Stimulated activated CD8-positive, alpha-beta memory T cell treated with anti-CD3 and anti-CD28 coated beads, Interleukin-15, amount 100 ng/mL, for 48 hours (primary cell): ENCODE measurements at places on chromosomes 3 and 15.

- no peak for DNase-seq
Measured at GRCh38 chr3:85780806-85781205, 822.0 kb downstream of the CADM2 start.

DNA sequence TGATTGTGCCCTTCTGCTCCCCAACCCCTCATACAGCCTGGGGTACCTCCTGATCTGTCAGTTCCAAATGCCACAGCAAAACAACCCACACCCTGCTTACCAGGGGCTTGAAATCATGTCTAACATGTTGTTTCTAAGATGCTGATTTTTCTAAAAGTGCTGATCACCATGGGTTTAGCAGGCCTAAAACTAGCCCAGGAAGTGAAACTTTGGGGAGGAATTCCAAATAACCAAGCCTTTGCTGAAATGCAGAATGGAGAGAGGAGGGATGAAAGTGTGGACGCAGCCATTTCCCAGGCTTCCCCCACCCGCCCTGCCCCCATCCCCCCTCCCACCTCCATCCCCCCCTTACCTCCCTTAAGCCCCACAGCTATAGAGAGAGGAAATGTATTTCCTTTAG is 2.0 kb upstream of the HRH1 start:
- DNase-seq = no peak

DNA sequence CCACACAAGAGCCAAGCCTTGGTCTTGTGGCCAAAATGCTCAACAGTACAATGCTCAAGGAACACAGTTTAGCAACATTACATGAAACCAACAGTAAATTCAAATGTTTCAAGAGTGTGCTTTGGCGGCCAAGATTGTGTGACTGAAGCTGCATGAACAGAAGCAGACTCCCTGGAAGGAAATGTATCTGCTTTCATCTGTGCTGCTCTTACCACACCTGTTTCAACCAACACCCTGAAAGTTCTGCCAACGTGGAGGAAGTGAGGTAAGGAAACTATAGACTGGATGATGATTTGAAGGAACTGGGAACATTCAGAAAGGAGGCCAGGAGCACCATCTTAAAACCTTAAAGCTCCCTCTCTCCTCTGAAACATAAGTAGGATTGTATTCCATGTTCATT is 55.7 kb downstream of the MB21D2 start:
- no peak for DNase-seq

DNA sequence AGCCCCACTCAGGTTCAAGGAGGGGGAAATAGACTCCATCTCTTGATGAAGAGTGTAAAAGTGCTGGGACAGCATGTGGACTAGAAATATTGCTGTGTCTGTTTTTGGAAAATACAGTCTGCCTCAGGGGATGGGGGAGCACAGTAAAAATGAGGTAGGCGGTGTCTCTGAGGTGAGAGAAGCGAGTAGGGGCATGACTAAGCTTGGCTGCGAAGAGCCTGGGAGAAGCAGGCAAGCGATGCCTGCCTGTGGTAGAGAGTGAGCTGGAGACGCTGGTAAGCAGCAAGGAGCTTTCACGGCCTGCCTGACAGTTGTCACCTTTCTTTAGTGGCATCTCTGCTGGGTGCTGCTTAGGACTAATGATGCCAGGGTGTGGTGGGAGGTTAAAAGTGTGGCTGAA is 49.0 kb upstream of the DCLK3 start:
- no peak for DNase-seq

GRCh38 chr3:69306239-69307185 is 79.4 kb downstream of the FRMD4B start:
- DNase-seq = peak; percentile 43

GRCh38 chr3:100682854-100683760 is 26.2 kb upstream of the TFG start:
- no peak for DNase-seq

- no peak for DNase-seq
Measured at GRCh38 chr15:99413955-99414754, 151.6 kb upstream of the MEF2A start.

DNA sequence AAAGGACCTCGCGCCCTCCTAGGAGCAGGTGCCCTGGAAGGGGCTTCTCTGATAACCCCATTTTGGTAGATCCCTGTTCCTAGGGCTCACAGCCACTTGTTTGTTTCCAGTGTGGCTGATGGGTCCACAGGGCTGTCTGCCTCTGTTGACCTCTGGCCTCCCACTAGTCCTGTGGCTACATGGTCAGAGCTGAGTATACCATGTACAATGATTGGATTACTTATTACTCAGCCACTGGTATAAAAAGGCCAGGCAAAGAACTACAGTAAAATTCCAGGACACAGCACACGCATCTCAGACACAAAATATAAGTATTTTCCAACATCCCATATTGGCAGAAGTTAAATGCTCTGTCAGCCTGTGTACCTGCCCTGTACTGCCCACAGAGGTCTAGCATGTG is 277.3 kb downstream of the GABRG3 start:
- no peak for DNase-seq

GRCh38 chr15:48101376-48101961 is 19.3 kb upstream of the SLC24A5 start:
- no peak for DNase-seq

DNA sequence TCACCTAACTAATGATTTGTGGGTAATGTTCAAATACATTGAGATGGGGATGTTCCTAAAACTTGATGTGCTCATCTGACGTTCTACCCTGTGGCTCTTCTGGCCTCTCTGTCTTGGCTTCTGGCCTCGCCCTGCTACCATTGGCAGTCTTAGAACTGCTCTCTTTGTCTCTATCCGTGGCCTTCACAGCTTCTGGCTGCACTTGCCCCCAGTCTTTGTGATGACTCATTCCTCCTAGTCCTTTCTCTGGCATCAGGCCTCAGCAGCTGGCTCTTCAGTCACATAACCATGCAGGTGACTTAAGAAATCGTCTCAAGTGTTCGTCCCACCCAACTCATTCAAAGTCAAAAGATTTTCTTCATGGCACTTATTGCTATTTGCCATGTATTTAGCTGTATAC is 188.1 kb downstream of the BBX start:
- no peak for DNase-seq

DNA sequence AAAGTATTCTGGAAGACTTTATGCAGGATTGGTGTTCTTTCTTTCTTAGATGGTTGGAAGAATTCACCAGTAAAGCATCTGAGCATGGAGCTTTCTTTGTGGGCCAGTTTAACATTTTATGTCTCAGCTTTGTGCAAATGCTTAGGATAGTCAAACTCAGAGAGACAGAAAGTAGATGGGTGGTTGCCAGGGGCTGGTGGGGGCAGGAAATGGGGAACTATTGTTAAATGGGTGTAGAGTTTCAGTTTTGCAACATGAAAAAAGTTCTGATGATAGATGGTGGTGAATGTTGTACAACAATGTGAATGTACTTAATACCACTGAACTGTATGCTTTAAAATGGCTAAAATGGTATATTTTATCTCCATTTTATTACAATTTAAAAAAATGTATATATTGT is 24.8 kb downstream of the SPCS1 start:
- no peak for DNase-seq

GRCh38 chr3:39755100-39755499 is 54.3 kb upstream of the MYRIP start:
- no peak for DNase-seq

- DNase-seq = no peak
Measured at GRCh38 chr3:188294823-188295487, 141.0 kb downstream of the LPP start.

DNA sequence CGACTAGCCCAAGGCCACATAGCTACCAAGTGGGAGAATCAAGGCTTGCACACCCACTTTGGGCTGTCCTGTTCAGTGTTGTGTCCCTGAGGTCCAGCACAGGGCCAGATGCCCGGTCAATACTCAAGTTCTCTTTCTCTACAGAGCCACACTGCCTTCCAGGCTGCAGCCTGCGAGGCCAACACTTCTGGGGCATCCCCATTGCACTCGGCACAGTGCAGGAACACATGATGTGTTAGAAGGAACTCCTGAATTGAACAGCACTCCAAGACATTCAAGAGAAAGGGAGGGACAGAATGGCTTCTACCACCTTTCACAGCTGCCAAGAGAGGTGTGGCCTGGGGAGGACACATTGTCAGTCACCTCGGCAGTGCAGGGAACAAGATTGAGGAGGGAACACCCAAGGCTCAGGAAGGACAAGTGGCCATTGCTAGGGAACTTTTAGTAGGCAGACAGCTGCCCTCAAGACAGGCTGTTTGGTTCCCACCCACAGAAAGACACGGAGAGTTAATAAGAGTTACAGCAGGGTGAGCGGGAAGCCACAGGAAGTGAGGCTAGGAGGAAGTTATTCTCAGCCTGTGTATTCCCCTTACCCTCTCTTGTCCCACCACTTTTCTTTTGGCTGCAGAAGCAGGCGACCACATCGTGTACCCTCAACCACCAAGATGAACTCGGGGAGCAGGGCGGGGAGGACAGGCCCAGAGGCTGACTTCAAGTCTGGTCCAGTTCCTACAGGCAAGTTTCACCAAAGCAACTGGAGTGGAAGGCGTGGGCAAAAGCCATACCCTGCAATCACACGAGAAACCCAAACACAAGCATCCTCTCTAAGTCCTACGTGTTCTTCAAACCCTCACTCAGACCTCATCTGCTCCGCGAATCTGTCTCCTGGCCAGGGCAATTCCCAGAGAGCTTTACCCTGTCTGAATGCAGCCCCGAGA is 69.4 kb downstream of the SRGAP3 start:
- no peak for DNase-seq

- DNase-seq = no peak
Measured at GRCh38 chr3:115100806-115101205, 46.3 kb downstream of the ZBTB20 start.

DNA sequence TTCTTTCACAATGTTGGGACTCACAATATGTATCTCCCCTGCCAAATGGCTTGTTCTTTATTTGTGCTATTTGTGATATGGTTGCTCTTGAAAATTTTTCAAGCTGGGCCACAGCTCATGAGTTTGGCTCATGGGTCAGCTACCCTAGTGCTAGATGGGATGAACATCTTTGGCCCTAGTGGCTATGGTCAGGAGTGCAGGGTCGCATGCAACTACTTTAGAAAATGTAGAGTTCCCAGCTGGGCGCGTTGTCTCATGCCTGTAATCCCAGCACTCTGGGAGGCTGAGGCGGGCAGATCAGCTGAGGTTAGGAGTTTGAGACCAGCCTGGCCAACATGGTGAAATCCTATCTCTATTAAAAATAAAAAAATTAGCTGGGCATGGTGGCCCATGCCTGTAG is 55.8 kb downstream of the POLR2M start:
- DNase-seq = no peak

DNA sequence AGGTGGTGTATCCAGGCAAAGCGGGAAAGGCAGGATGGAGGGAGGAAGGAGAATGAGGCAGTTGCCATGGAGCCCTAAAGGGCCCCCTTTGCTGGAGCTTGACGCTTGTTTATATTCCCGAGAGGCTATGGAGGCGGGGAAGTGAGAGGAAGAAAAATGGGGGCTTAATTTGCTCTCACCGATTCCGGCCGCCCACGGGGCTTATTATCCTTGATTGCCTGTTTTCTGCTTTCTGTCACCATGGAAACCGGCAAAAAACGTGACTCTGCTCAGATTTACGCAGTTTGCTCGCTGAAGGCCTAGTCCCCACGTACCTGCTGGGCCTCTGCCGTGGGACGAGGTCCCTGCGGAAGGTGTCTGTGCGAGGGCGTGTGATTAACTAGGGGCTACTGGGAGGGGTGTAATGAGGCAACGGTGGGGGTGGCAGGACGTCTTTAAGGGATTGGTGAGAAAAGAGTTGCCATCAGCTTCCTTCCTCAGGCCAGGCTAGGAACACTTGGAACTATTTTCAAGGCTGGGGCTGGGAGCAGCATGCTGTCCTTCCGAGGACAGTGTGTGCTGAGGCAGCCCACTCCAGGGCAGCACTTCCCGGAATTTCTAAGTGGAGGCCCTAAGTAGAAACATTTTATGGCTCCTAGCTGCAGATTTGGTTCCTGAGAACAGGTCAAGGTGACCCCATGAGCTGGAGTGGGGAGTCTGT is 110.8 kb upstream of the NDN start:
- no peak for DNase-seq

- no peak for DNase-seq
Measured at GRCh38 chr15:23072633-23073032, 33.3 kb upstream of the TUBGCP5 start.

- no peak for DNase-seq
Measured at GRCh38 chr15:71752604-71753289, 57.6 kb upstream of the NR2E3 start.

DNA sequence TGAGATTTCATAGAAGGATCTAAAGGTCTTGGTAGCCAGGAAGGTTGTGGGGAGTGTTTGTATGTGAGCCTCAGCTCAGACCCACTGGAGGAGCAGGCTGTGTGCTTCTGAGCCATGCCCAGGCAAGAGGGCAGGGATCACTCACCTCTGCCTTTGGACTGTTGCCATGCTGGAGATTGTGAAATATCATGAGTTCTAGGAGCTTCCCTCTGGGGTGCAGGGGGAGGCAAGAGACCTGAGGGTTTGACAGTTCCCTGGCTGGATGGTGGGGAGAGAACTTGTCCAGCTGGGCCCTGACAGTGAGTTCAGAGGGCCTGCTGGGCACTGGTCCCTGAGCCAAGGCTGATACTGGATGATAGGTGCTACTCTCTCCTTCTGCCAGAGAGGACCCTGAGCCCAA is 6.0 kb downstream of the SLC6A1 start:
- DNase-seq = no peak

GRCh38 chr15:67175643-67176071 is 78.8 kb downstream of the AAGAB start:
- no peak for DNase-seq

GRCh38 chr3:196219194-196219969 is 3.0 kb downstream of the SLC51A start:
- DNase-seq = peak; percentile 30
